ENCODE measurements at places on chromosomes 13 and 19.

DNA sequence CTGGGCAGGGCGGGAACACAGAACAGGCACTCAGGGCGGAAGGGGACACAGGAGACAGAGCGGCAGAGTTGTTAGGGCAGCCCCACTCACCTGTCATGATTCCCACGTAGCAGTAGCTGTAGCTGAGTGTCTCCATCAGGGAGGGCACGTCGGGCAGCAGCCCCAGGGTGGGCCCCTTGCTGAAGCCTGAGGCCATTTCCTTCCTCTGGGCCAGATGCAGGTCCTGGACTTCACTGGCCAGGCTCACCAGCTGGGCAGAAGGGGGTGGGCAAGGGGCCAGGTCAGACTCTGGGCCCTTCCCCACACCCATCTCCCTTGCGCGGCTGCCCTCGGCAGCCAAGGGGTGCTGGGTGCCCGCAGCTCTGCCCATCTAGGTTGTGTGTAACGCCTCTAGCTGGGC is 5.9 kb downstream of the MBOAT7 start:
- DNase-seq, result no peak

- DNase-seq, result no peak
Measured at GRCh38 chr19:28388988-28389387, 824.0 kb downstream of the UQCRFS1 start.

GRCh38 chr13:20160306-20161274 is at the start of gene GJA3:
Gene GJA3 (minus strand): TSS chr13:20161052. CDS start chr13:20143288, 17,764 bp downstream.
- DNase-seq, result peak; percentile 75

- DNase-seq, result peak; percentile 44
Measured at GRCh38 chr19:34096020-34096915, 76.0 kb upstream of the LSM14A start.

Measured in GM13977 (cell line).